ENCODE measurements at places on chromosomes 16 and 17. TPM values are rescaled to one million over a fixed set of nuclear protein-coding genes. Genes with fewer than 3 reads are reported as not detected.

NACA2 gene
- not detected for total RNA-seq

SPATA2L gene
- total RNA-seq: 6.8 TPM

HS3ST2 gene
- not detected for total RNA-seq

PPY gene
- not detected for total RNA-seq

ZNF200 gene
- 6.5 TPM for total RNA-seq

B4GALNT2 gene
- total RNA-seq: 3.6 TPM
